ENCODE measurements at places on chromosomes 13 and 19.

GRCh38 chr13:109652531-109652930, 133.9 kb downstream of the IRS2 start:
- no peak for DNase-seq

- no peak for DNase-seq
Observed at GRCh38 chr13:32362574-32362973, 47.3 kb downstream of the BRCA2 start.

GRCh38 chr19:55303477-55303876, 19.7 kb downstream of the BRSK1 start:
- no peak for DNase-seq

- no peak for DNase-seq
Observed at GRCh38 chr13:91368676-91369440, 21.4 kb downstream of the MIR17HG start.

GRCh38 chr19:13022111-13022858, 27.0 kb downstream of the NFIX start:
- DNase-seq: no peak
